ENCODE measurements at places on chromosomes 16 and 17.

DNA sequence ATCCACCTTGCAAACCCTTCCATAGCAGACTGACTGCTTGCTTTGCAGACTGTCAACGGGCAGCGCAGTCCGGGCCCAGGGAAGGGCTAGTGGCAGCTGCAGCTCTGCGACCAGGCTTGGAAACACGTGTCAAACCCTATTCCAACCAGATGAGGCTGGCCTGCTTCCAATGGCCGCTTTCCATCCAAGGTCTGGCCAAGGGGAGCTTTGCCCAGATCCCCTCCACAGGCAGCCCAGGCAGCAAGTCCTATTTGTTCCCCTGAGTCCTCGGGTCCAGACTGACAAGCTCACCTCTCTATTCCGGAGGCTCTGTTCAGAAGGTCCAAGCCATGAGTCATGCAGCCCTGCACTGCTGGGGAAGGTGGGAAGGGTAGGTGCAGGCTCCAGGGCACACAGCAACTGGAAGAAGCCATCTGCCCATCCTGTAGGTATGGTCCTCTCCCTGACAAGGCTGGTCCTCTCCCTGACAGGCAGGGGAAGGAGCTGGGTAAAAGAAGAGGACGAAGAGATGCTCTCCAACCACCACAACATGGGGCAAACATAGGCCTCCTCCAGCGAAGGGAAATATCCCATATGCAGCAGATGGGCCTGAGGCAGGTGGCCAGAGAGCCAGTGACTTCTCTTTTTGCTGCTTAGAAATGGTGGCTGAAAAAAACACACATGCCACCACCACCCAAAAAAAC, 22.6 kb upstream of the AXIN2 start:
- H3K4me1 ChIP-seq = peaks cover 25% of the 10 kb centered on the region
- no peaks in the 10 kb centered on the region for H3K27me3 ChIP-seq
- H3K4me3 ChIP-seq = no peak overlapping the region
- no peak for DNase-seq

- no peak overlapping the region for H3K4me3 ChIP-seq
- peaks cover 4% of the 10 kb centered on the region for H3K27me3 ChIP-seq
- peaks cover 14% of the 10 kb centered on the region for H3K4me1 ChIP-seq
- no peak for DNase-seq
Observed at GRCh38 chr17:3739422-3740124, 15.9 kb downstream of the HASPIN start.

DNA sequence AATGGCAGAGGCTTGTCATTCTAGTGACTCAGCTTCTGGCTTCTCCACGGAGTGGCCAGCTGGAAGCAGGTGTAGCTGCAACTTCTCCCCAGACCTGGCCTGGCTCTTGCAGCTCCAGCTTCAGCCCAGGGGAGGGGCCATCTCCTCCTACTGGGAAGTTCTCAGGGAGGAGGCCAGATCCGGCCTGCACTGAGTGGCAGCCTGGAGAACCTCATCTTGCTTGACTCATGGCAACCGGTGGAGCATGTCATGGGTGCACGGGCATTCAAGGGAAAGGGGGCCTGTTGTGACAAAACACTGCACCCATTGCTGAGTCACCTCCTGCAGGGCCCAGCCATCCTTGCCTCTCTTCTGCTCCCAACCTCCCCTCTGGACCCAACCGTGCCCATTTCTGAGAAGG, 273.9 kb upstream of the MAF start:
- no peak overlapping the region for H3K27ac ChIP-seq
- H3K4me1 ChIP-seq = no peaks in the 10 kb centered on the region
- H3K36me3 ChIP-seq = no peaks in the 10 kb centered on the region
- DNase-seq = no peak

DNA sequence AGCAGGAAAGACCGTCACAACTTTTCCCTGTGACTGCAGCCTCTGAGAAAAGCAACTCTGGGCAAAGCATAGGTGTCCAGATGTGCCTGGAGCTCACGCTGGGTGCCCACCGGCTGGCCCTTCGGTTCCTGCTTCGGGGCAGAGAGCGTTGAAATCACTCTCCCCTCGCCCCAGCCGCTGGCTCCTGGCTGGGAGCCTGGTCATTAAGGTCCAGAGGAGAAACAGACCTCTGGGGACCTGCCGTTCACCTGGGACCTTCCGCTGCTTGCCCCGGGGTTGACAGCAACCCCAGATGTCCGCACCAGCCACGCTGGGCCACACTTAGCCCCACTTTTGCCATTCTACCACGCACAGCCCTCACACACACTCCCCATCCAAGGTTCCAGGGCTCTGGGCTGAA, 13.1 kb downstream of the MRM3 start:
- H3K36me3 ChIP-seq = peaks cover 14% of the 10 kb centered on the region
- no peaks in the 10 kb centered on the region for H3K27me3 ChIP-seq
- DNase-seq = no peak
- H3K27ac ChIP-seq = no peak overlapping the region

GRCh38 chr16:89994389-89994720, 24.9 kb downstream of the DBNDD1 start:
- H3K4me1 ChIP-seq = peaks cover 8% of the 10 kb centered on the region
- no peaks in the 10 kb centered on the region for H3K27me3 ChIP-seq
- H3K36me3 ChIP-seq = peaks cover 33% of the 10 kb centered on the region
- DNase-seq = no peak
- no peak overlapping the region for H3K4me3 ChIP-seq
- peak overlapping the region; percentile 92 for H3K27ac ChIP-seq

DNA sequence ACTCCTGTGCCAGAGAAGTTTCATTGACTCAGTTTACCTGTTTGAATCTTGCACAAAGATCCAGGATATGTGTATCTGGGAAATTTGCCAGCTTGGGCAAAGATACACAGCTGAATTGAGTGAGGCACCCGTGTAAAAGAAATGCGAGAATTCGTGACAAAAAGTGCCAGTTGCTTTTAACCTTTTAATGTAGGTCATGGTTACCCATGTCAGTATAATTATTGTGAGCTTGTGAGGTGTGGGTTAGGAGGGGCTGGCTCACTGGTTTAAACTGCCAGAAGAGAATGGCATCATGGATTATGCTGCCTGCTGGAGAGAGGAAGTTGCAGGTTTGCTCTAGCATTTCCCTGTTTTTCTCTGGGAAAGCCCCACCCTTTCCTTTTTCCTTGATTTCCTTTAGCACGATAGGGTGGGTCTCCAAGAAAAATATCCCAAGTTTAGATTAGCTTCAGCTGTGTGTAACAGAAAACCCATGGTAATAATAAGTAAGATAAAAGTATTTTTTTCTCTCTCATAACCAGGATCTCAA, 24.8 kb upstream of the NDRG4 start:
- no peak for DNase-seq
- H3K36me3 ChIP-seq = no peaks in the 10 kb centered on the region
- H3K27me3 ChIP-seq = peaks cover 49% of the 10 kb centered on the region
- H3K4me1 ChIP-seq = no peaks in the 10 kb centered on the region
- H3K4me3 ChIP-seq = no peak overlapping the region

DNA sequence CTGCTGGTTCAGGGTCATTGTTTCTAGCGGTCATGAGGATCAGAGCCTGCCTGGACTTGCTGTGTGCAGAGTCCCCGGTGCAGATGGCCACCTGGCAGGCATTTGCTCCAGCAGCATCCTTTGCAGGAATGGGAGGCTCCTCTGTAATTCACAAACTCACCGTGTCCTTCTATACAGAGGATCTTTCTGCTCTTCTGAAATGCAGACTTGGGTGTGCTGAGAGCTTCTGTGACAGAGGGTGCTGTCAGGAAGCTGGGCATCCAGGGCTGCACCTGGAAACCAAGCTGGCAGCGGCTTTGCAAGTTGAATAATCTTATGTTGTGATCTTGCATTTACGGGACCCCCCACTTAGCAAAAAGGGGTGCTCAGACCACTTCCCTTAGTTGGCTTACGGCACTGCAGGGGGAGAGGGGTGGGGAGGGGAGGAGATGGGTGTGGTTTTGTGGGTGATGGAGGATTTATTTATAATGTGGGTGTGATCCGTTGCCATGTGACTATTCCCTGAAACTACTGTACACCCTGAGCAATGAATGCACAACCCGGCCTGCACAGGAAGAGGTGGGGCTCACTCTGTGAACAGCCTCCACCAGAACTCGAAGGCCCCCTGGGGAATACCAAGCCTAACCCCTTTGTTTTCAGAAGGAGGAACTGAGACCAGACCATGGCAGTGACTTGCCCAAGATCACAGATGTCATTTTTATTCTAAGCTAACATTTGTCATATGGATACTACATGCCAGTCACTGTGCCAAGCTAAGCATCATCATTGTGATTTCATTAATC, 178.3 kb downstream of the PRKCB start:
- peaks cover 14% of the 10 kb centered on the region for H3K27me3 ChIP-seq
- no peak for DNase-seq
- H3K27ac ChIP-seq = no peak overlapping the region
- no peaks in the 10 kb centered on the region for H3K36me3 ChIP-seq

- H3K4me3 ChIP-seq = peak overlapping the region; percentile 56
- DNase-seq = peak; percentile 72
- peak overlapping the region; percentile 80 for H3K27ac ChIP-seq
- H3K4me1 ChIP-seq = peaks cover 35% of the 10 kb centered on the region
- peaks cover 2% of the 10 kb centered on the region for H3K36me3 ChIP-seq
- H3K27me3 ChIP-seq = no peaks in the 10 kb centered on the region
Observed at GRCh38 chr16:4328046-4328781, 12.3 kb downstream of the GLIS2 start.

- H3K4me3 ChIP-seq = no peak overlapping the region
- H3K27ac ChIP-seq = peak overlapping the region; percentile 69
- H3K4me1 ChIP-seq = peaks cover 21% of the 10 kb centered on the region
- H3K27me3 ChIP-seq = no peaks in the 10 kb centered on the region
Observed at GRCh38 chr16:457732-458400, 32.4 kb downstream of the RAB11FIP3 start.

DNA sequence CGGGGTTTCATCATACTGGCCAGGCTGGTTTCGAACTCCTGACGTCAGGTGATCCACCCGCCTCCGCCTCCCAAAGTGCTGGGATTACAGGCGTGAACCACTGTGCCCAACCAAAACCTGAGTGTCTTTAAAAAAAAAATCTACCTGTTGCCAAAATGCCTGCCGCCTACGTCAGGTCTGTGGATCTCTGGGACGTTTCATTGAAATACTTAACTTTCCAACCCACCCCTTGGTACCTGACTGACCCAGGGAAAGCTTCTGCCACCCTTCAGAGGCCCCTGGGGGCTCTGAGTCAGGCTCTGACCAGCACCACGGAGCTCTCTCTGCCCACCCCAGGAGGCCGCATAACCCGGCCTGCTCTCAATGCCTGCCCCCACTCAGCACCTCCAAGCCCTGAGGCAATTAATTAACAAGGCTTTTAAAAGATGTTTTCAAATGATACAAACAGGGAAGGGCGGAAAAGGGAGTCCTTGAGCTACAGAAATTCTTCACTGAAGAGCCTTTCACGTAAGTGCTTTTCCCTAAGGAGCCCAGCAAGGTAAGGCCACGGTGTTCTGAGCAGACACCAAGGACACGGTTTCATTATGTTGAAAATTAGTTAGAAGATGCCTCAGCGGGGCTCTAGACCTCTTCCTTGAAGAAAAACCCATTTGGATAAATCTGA, 29.3 kb upstream of the GSG1L start:
- H3K27ac ChIP-seq = peak overlapping the region; percentile 76
- peaks cover 12% of the 10 kb centered on the region for H3K4me1 ChIP-seq
- DNase-seq = no peak
- H3K27me3 ChIP-seq = no peaks in the 10 kb centered on the region
- H3K36me3 ChIP-seq = peaks cover 8% of the 10 kb centered on the region
- no peak overlapping the region for H3K4me3 ChIP-seq

DNA sequence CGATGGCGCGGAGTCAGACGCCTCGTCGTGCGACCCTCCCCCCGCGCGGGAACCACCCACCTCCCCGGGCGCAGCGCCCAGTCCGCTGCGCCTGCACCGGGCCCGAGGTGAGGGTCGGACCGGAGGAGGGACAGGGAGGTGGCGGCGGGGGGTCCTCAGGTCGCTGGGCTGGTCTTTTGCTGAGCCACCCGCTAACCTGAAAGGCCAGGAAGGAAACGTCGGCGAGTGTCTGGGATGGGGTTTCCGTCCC, 4.9 kb downstream of the TBX2 start:
- no peak for DNase-seq
- no peak overlapping the region for H3K27ac ChIP-seq
- H3K27me3 ChIP-seq = peaks cover 3% of the 10 kb centered on the region
- peak overlapping the region; percentile 86 for H3K4me3 ChIP-seq
- H3K36me3 ChIP-seq = peaks cover 40% of the 10 kb centered on the region

GRCh38 chr17:64261417-64262145, 1.5 kb downstream of the TEX2 start:
- DNase-seq = no peak
- H3K36me3 ChIP-seq = no peaks in the 10 kb centered on the region
- H3K4me3 ChIP-seq = peak overlapping the region; percentile 82
- peaks cover 1% of the 10 kb centered on the region for H3K27me3 ChIP-seq
- H3K27ac ChIP-seq = peak overlapping the region; percentile 3

DNA sequence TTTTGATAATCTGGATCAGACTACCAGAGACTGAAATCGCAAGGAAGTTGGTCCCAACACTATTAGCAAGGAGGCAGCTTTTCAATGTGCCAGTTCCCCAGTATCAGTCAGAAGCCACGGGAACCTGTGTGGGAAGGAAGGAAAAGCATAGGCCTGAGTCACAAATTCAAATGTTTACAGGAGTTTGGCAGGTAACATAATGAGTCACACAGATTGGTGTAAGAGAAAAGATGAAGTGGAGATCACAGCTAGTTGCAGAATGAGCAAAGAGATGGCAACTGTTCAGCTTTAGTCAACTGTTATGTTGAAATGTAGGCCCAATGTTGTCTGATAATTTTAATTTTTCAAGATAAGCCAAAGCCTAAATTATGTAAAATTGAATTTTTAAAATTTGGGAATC, 28.1 kb upstream of the ITGA2B start:
- no peak overlapping the region for H3K4me3 ChIP-seq
- no peaks in the 10 kb centered on the region for H3K4me1 ChIP-seq
- peaks cover 34% of the 10 kb centered on the region for H3K36me3 ChIP-seq
- H3K27ac ChIP-seq = no peak overlapping the region
- no peaks in the 10 kb centered on the region for H3K27me3 ChIP-seq
- no peak for DNase-seq

- H3K27me3 ChIP-seq = no peaks in the 10 kb centered on the region
- H3K4me3 ChIP-seq = no peak overlapping the region
- no peak overlapping the region for H3K27ac ChIP-seq
Observed at GRCh38 chr17:12744298-12744697, 45.0 kb upstream of the ARHGAP44 start.

DNA sequence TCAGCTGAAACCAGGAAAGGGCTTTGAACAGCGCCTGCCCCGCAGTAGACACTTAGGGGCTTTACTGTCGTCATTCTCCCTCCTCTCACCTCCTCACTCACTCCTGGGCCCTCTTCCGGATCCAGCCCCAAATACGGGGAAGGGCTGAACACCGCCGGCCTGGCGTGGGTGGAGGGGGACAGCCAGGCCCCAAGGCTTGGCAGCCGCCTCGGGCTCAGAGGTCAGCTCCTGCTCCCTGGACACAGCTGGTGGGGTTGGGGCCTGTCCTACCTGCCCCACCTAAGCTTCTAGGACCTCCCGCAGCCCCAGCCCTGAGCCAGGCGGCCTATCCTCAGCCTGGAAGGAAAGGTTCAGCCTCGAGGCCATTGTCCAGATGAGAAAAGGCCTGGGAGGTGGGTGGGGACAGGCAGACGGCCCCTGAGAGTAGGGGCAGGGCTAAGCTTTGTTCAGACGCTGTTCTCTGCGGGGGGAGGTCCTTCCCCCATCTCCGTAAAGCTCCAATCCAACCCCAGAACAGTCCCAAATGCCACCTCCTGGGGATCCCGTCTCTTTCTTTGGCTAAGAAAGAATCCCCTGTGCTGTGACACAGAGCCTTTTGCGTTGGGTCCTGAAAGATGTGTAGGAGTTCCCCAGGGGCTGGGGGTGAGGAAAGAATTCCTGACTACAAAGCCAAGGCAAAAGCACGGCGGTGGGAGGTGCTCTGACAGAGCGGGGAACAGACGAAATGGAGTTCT, 881 bp upstream of the LLGL1 start:
- H3K27me3 ChIP-seq = no peaks in the 10 kb centered on the region
- peaks cover 23% of the 10 kb centered on the region for H3K4me1 ChIP-seq
- DNase-seq = no peak
- no peaks in the 10 kb centered on the region for H3K36me3 ChIP-seq
